Memory B cell (primary cell): ENCODE measurements at places on chromosomes 4 and X.

- DNase-seq = no peak
Observed at GRCh38 chrX:10847333-10847732, 226.9 kb upstream of the MID1 start.

GRCh38 chrX:96425200-96425599 lies 259.4 kb upstream of the DIAPH2 start:
- no peak for DNase-seq

DNA sequence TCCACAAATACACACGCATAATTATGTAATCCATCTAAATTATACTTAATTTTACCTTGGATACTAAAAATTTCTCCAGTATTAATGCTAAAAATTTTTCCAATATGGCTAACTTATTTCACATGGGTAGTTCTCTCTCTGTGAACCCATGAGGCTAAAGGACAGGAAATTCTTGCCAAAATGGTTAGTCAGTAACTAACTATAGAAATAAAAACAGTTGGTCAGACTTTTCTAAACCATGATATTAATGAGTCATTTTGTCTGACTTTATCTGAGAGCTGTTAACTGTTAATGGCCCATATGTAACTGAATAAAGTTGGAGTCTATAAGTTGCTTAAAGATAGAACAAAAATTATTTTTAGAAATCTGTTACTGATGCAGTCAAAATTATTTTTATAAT lies 549.4 kb downstream of the TLL1 start:
- DNase-seq = no peak

GRCh38 chr4:84647312-84647884 lies 64.5 kb downstream of the CDS1 start:
- DNase-seq = no peak

GRCh38 chrX:1507511-1508463 lies 29.2 kb downstream of the P2RY8 start:
- peak; percentile 73 for DNase-seq

- no peak for DNase-seq
Observed at GRCh38 chr4:48017108-48017571, 568 bp downstream of the NIPAL1 start.

GRCh38 chrX:39513836-39514235 lies 583.9 kb downstream of the BCOR start:
- no peak for DNase-seq

GRCh38 chr4:158850800-158851644 lies 82.2 kb downstream of the FNIP2 start:
- DNase-seq = peak; percentile 22

GRCh38 chr4:145842224-145842887 lies 96.3 kb downstream of the ZNF827 start:
- no peak for DNase-seq

GRCh38 chr4:112003231-112003907 lies 141.9 kb upstream of the FAM241A start:
- DNase-seq = no peak

DNA sequence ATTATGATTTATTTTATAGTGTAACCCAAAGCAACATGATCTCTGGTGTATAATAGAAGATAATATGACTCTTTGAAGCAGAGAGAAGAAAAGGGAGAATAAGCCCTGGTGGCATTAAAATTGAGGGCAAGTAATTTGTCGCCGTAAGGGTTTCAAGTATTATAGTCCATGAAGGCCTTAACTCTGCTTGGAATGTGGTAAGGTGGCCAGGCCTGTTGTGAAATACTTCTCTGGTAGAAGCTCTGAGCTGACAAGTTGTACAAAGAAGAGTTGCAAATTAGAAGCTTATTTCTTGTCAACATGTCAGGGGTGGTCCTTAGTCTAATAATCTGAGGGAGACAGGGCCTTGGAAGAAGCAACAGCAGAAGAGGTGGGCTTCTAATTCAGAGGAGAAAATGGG lies 151.7 kb upstream of the HHIP start:
- no peak for DNase-seq

GRCh38 chr4:26061248-26061986 lies 147.4 kb downstream of the SMIM20 start:
- no peak for DNase-seq

DNA sequence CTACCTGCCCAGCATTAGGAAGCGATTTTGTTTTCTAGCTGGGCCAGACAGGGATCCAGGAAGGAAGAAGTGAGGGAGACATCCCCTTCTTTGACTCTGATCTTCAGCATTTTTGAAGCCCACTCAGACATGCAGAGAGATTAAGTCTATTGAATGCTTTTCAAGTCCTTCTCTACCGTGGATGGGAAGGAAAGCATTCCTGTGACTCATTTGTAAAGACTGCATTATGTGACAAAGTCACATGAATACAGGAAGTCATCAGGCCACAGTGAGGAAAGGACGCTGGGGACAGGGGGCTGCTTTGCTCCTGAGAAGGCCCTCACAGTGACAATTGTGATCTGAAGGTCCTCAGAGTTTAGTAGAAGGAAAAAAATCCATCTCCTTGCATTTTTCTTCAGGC lies 67.4 kb upstream of the GBA3 start:
- no peak for DNase-seq

GRCh38 chr4:83356899-83357661 lies 22.4 kb upstream of the HPSE start:
- no peak for DNase-seq

DNA sequence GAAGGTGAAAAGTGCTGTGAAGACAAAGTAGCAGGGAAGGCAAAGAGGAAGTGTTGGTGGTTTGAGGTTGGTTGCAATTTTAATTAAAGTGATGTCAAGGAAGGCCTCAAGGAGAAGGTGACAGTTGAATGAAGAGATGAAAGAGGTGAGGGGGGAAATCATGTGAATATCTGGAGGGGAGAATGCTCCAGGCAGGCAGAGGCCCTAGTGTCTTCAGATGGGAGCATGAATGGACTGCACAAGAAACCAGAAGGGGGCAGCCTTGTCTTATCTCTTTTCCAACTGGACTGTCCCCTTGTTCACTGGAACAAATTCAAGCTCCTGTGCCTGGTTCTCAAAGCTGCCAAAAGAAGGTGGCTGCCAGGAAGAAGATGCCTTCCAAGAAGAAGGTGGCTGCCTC lies 68.4 kb downstream of the MAOB start:
- no peak for DNase-seq

DNA sequence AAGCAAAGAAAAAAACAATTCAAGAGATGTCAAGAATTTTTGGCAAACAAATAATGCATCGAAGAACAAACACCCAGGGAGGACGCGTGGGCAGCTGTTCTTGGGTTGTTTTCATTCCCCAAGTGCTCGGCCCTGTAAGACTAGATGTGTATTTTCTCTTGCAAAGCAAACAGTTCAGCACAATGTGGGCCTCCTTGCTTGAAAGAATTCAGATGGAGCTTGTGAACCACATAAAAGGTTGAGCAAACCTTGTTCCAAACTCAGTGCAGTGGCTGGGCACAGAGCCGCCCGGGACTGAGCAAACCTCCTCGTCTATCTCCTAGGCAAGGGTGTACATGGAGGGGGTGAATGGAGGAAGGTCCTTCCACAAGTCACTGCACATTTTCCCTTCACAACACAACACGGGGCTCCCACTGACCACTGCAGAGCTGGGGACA lies 82.4 kb downstream of the HTRA3 start:
- no peak for DNase-seq

GRCh38 chrX:118736394-118737010 lies 9.1 kb downstream of the IL13RA1 start:
- DNase-seq = no peak

GRCh38 chr4:86367577-86367976 lies 7.7 kb upstream of the MAPK10 start:
- DNase-seq = no peak

DNA sequence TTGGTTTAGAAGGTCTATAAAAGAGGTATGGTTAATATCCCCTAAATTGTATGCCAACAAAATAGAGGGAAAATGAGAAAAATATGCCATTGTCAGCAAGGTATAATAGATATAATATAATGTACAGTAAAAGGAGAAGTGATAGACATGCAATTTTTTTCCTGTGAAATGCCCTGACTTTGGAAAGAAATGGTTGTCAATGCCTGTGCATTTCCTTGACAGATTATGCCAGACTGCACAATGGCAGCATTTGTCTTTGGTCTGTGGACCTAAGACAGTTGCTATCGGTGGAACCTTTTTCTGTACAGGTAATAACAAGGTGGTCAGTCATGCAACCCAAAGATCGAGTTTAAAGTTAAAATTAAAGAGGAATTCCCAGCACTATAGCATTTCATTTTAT lies 301.7 kb downstream of the CFAP299 start:
- DNase-seq = no peak

GRCh38 chr4:82320351-82320750 lies 53.4 kb downstream of the HNRNPD start:
- DNase-seq = no peak

- DNase-seq = no peak
Observed at GRCh38 chr4:139658185-139658584, 7.4 kb upstream of the MGST2 start.

GRCh38 chrX:105744291-105744690 lies 78.0 kb upstream of the NRK start:
- DNase-seq = no peak

DNA sequence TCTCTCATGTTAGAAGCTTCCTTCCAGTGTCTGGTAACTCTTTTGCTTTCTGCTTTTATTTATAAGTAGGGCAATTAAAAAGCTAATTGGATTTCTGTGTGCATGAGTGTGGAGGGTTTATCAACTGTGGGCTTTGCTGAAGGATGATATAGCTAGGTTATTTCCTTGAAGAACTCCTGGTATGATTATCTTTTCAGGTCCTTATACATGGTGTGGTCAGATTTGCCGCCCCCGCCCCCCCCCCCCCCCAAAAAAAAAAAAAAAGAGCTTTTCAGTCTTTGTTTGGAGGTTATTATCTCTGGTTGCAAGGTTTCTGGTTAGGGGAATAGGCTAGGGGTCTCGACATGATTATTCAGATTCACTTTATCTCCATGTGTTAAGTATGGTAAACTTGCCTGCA lies 35.9 kb downstream of the MOB1B start:
- no peak for DNase-seq

- DNase-seq = peak; percentile 27
Observed at GRCh38 chr4:26081795-26082498, 167.9 kb downstream of the SMIM20 start.

DNA sequence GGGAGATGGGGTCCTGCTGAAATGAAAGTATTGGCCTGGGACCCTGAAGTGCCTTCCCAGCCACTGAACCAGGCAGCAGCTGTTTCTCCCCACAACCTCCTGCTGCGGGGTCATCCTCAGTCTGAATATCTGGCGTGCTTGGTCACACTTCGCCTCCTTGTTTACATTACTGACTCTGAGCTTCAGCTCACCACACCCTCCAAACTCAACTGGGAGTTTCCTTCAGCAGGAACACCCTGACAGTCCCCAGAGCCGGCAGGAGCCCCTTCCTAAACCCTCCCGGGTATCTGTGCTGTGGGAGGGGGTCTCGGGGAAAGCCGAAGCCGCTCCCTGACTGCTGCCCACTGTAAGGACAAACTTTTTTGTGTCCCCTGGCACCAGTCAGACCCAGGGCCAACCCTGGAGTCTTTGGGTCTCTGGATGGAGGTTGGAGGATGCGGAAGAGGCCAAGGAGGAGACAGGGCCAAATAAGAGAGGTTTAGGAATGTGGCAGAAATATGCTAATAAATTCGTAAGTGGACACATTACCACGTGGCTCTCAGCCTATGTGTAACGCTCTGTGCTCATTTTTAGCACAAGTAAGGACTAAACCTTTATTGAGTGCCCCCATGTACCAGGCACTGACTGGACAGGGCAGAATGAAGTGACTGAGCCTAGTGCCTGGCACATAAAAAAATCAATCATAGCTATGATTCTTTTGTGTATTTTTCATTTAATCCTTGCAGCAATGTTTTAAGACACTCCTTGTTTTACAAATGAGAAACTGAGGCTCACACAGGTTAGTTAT lies 20.7 kb downstream of the FHDC1 start:
- DNase-seq = no peak

DNA sequence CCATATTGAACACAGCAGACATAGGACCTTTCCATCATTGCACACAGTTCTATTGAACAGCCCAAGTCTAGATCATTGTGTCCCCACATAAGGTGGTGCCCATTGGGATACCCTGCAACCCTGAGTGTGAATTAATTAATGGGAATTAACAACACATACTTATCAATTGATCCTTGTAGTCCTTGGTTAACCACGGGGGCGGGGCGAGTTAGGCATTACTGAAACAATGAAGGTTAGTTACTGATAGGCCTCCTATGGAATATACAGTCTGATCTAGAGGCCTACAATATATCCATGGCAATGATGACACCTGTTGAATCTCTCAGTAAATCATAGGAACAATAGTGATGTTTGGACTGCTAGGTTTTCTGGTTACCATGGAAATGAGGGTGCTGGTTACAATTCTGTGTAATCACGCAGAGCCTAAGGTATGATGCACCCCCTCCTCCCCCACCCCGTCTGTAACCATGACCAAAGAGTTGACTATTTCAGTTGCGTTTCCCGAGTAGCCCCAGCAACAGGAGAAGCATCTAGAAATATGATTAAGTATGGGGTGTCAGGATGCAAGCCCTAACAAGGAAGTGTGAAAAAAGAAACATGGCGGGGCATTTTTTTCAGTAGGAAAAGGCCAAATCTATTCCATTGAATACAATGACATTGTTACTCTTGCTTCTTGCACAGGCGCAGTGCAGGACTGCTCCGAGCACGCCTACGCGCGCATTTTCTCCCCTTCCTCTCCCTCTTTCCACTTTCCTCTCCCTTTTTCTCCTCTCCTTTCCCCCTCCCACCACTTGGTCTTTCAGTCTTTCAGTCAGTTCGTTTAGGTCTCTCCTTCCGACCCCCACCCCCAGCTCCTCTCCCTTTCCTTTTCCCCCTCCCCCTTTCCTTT lies 677 bp upstream of the NONO start:
- no peak for DNase-seq

DNA sequence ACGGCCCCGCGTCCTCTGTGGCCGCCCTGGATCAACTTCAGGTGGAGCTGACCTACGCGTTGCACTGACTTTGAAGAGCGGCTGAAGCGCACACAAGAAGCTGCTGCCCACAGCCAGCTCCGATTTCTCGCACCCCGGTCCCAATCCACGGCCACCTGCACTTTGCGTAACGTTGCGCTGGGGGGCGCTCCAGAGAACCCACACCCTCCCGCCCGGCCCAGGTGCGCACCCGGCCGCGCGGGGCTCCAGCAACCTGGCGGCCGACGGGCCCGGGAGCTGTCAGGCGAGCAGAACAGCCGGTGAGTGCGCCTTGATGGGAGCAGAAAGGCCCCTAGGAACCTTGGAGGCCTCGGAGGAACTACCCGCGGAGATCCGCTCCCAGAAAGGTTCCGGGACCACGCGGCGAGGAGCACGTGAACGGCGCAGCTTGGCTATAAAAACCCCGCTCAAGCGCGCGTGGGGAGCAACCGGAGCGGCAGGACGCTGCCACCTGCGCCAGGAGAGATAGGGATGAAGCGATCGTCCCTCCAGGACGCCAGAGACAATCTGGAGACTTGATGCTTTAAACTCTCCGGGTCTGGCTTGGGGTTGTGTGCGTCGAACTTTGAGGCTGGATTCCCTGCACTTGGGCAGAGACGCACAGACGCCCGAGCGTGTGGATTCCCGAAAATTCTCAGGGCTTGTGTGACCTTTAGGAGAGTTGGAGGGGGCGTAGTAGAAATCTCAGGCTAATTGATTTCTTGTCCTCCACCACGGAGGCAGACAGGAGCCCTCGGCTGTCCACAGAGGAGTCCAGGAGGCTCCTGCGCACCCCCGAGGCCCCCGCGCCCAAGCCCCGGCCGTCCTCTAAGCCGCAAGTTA lies 591 bp upstream of the NWD2 start:
- DNase-seq = no peak
